ENCODE measurements at places on chromosomes 2 and 18.
A peak's percentile ranks its signal among the peaks of the same experiment; 100 is the strongest.

DNA sequence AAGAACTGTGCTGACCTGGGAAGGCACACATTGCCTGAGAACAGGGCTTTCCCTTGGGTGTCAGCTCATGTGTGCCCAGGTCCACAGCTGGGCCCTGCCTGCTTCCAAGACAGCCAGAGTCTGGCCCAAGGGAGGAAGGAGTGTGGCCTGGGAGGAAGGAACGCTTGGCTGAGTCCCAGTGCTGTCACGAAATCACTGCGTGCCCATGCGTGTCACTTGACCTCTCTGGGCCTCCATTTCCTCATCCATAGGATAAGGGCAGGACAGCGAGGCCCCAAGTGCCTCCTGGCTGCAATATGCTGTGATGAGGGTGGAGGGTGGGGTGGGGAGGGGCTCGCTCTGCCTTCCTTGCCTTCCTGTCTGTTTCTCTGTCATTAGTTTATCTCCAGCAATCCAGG is 642 bp upstream of the KCNK3 start:
- DNase-seq: no peak

DNA sequence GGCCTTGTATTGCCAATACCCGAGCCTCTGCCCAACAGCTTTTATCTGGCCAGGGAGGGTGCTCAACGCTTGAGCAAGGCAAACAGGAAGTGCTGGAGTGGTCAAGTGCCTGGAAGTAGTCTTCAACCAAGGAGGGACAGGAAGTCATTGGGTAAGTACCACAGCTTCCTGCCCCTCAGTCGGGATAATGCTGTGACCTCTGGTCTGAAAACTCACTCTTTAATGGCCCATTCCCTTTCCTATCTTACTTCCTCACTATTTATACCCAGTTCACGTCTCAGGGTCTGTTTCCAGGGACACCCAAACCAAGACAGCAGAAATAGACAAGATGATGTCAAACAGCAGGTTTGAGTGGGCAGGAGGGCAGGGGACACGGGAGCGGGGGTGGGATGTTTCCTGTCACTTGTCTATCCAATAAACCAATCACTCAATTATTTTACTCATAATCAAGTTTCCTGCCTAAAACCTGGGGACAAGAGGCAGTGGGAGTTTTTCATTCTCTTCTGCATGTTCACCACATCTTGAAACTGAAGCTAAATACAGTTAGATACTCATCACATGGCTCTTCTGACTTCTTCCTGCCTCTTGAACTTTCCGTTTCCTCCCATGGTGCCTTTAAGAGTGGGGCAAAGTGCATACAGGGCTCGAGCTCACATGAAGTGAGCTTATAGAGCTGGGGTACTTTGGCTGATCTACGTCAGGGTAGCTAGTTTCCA is 68.9 kb upstream of the CAB39 start:
- DNase-seq: peak; percentile 22

GRCh38 chr2:218331745-218332144 is 24.9 kb upstream of the CATIP start:
- no peak for DNase-seq

GRCh38 chr18:64872710-64873458 is 724.0 kb upstream of the LINC00305 start:
- DNase-seq: no peak
